Dorsolateral prefrontal cortex (tissue), 122 donors: ENCODE measurements at places on chromosomes 6 and 20.

- no peak for DNase-seq
Observed at GRCh38 chr6:85462673-85463072, 12.8 kb downstream of the NT5E start.

GRCh38 chr6:17207281-17207680 is 73.9 kb upstream of the RBM24 start:
- DNase-seq, result no peak

GRCh38 chr6:6405031-6405430 is 84.6 kb upstream of the F13A1 start:
- DNase-seq, result no peak

GRCh38 chr6:159727717-159728445 is 575 bp downstream of the WTAP start:
- DNase-seq, result no peak

DNA sequence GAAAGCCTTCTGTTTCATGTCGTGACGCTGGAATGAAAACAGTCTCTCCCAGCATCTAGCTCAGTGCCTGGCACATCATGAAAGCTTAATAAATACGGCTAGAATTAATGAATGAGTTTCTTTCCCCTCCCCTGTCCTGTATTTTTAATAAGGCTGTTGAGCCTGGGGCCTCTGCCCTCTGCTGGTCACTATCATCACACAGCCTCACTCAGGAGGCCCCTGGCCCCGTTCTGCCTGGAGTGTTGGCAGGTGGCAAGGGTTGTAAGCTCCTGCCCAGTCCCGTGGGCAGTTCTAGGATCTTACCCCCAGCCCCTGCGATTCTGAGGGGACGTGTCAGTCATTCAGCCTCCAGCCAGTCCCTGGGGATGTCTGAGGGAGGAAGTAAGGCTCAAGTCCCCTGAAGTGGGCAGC is 41.4 kb downstream of the PHACTR3 start:
- DNase-seq, result peak; percentile 71

DNA sequence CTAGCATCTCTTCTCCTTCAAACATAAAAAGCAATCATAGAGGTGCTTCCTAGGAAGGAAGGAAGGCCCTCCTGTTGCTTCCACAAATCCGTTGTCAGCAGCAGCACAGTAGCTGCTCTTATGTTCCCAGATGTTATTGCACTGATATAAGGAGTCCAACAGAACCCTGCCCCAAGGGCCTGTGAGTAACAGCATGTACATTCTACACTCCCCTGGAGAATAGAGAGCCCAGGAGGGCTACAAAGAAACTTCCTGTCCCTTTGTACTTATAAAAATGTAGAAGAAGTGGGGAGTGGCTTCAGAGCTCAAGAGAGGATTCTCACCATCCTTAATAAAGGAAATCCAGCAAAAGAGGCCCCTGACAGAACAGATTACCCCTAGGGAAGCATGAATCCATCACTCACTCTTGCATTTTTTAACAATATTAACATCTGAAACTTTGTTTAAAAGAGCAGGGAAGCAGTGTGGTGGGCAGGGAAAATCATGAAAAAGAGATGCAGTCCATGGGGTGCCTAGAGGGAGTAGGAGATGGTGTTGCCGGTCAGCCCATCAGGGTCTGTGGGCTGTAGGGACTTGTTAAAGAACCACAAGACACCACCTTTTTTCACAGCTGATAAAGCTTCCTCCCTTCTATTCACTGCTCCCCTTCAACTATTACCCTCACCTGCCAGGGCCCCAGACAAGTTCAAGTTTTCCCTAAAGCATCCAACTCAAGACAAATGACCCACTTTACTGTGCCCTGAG is 104.5 kb upstream of the ADGRF1 start:
- DNase-seq, result no peak
